Anterior cingulate cortex (tissue), 58 donors: ENCODE measurements at places on chromosomes 7 and 10.

GRCh38 chr7:90232430-90232829 is 12.5 kb upstream of the CFAP69 start:
- DNase-seq, result no peak

GRCh38 chr10:101775273-101776160 is at the start of gene FGF8:
Gene FGF8, minus strand, starts transcription at chr10:101776114. Its CDS starts 214 bp downstream, at chr10:101775900.
- no peak for DNase-seq

- no peak for DNase-seq
Measured at GRCh38 chr10:37381271-37381670, 255.9 kb downstream of the ANKRD30A start.

GRCh38 chr7:12025246-12025645 is 185.8 kb upstream of the TMEM106B start:
- no peak for DNase-seq

- peak; percentile 65 for DNase-seq
Measured at GRCh38 chr10:120948889-120949608, 97.9 kb downstream of the WDR11 start.

GRCh38 chr7:37511915-37512314 is 63.3 kb upstream of the ELMO1 start:
- no peak for DNase-seq

DNA sequence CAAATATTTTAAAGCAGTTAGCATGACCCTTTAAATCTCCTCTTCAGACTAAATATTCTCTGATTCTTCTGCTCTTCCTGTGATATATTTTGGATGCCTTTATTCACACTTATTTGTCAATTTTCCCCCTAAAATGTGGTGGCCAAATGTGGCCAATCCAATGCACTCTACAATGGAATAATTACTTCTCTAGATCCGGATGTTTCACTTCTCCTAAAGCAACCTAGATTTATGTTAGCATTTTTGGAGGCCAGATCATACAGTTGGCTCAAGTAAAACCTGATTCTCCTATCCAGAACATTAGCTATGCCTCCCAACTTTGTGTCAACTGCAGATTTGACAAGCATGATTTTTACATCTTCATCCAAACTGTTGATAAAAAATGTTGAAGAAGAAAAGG is 153.7 kb downstream of the CREB5 start:
- no peak for DNase-seq

- no peak for DNase-seq
Measured at GRCh38 chr7:73427902-73428787, 5.4 kb upstream of the FZD9 start.

- DNase-seq, result peak; percentile 49
Measured at GRCh38 chr7:92717993-92718716, 118.2 kb downstream of the CDK6 start.

DNA sequence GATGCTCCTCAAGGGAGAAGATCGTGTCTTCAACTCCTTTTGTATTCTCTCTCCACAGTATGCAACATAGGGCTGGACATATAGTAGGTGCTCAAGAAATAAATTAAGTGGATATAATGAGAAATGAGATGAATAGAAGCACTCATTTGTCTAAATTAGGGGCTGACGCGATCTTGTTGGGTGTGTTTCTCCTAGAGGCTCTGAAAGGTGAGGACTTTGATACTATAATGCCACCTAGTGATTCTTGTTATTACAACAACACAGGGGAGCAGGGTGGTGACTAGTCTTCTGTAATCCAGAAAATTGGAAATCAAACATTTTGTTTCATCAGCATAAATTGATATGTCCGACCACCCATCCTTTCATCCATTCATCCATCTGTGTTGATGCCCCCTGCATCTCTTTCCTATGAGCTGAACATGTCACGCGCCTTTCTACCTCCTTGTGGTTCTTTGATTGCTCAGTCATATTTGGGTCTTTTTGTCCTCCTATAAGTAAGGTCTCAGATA is 3.5 kb upstream of the CFAP58 start:
- DNase-seq, result no peak

DNA sequence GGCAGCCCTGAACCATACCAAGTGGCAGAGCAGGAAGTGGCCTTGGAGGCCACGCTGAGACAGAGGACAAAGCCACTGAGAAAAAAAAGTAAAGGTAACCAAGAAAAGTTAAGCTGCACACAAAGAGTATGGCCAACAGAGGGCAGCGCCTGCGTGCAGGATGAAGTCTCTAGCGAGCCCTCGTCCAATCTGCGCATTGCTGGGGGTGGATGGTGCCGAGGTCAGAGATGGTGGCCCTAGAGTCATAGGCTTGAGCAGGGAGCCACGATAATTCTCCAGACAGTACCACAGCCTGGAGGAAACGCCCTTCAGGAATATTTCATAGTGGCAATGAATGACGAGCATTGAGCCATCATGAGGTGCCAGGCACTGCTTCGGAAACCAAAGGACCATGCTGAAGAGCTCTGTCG is 9.7 kb downstream of the ATP6V0E2 start:
- DNase-seq, result peak; percentile 41

DNA sequence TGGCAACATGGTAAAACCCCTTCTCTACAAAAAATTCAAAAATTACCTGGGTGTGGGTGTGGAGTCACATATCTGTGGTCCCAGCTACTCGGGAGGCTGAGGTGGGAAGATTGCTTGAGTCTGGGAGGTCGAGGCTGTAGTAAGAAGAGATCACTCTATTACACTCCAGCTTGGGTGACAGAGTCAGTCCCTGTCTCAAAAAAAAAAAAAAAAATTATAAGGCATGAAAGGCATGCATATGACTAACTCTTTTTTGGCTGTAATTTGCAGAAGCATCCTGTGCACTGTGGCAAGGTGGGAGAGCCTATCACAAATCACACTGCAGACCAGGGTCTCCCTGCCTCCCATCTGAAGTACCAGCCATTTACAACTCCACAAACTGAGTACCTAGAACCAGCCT is 14.1 kb upstream of the MYPN start:
- DNase-seq, result no peak

DNA sequence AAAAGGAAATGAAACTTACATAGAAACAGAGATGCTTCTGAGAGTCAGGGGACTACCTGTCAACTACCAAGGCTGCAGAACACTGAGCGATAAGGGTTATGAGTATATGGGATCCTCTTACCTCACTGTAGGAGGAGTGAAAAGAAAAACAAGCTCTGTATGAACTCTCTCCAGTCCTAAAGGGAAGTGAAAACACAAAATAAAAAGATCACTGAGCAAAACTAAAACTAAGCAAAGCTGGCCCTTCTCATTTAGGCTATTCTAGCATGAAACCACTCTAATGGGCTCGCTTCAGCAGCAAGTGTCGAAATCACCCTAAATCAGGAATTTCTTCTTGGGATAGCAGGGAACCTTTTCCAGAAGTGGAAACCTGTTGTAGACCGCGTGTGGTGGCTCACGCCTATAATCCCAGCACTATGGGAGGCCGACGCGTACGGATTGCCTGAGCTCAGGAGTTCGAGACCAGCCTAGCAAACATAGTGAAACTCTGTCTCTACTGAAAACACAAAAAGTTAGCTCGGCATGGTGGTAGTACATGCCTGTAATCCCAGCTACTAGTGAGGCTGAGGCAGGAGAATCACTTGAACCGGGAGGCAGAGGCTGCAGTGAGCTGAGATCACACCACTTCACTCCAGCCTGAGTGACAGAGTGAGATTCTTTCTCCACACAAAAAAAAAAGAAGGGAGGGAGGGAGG is 27.0 kb downstream of the DCLRE1C start:
- no peak for DNase-seq

GRCh38 chr7:95986178-95986764 is 213.9 kb downstream of the DYNC1I1 start:
- DNase-seq, result no peak

- DNase-seq, result no peak
Measured at GRCh38 chr10:104317269-104317710, 21.0 kb downstream of the ITPRIP start.

- no peak for DNase-seq
Measured at GRCh38 chr10:43026039-43026973, 50.6 kb upstream of the RET start.
